ENCODE measurements at places on chromosomes 5 and 9.
A peak's percentile ranks its signal among the peaks of the same experiment; 100 is the strongest.

GRCh38 chr5:144549580-144549979, 378.9 kb downstream of the KCTD16 start:
- DNase-seq, result peak; percentile 8

DNA sequence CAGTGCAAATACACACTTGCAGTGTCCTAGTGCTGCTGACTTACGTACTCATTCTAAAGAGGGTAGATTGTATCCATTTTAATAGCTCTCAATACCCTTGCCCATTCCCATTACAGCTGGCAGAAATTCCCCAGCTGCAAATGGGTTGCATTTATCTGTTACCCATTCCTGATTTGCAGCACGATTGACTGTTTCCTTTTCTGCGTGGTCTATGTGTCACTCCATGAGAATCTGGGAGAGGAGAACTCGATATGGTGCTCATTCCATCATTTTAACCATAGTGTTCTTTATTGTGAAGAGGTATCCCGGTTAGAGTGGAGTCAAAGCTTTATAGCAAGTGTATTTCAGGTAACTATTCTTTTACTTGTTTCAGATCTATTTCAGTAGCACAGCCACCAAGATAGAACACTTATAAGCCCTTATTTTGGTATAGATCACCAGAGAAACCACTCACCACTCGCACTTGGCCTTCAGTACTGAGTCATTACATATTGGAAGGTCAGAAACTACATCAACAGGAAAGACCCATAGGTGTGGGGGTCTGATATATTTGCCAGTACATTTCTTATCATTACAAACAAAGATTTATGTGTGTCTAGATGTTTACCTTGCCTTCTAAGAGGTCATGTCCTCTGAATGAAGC, 139.5 kb downstream of the MUSK start:
- DNase-seq, result no peak

DNA sequence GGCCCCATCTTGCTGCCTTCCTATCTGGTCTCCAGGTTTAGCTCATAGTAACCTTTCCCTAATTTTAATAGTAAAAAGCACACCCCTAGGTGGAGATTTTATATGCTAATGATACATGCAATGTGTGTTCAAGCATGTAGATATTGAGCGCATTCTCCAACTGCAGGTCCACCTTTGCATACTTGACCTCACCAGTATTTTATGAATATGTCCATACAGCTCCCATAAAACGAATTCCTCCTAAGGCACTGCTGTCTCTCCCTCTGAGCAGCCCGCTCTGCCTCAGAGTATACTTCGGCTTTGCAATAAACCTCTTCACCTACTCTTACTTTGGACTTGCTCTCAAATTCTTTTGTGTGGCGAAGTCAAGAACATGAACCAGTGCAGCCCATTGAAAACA, 153.3 kb downstream of the RAB3C start:
- DNase-seq, result no peak

DNA sequence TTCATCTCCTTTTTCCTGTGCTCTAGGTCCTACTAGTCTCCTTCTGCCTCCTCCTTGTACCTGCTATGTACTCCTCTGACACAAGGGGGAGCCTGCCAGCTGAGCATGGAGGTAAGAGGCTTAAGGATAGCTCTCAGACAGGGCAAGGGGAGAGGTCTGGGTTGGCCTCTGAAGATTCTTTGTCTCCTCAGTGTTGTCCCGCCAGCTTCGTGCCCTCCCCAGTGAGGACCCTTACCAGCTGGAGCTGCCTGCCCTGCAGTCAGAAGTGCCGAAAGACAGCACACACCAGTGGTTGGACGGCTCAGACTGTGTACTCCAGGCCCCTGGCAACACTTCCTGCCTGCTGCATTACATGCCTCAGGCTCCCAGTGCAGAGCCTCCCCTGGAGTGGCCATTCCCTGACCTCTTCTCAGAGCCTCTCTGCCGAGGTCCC, 3.8 kb downstream of the CREB3 start:
- DNase-seq, result no peak

GRCh38 chr5:63255594-63255993, 677.0 kb downstream of the LRRC70 start:
- DNase-seq, result no peak

Measured in dermis microvascular lymphatic vessel endothelial cell (primary cell).